ENCODE measurements at places on chromosomes 6 and 20.
A peak's percentile ranks its signal among the peaks of the same experiment; 100 is the strongest.

DNA sequence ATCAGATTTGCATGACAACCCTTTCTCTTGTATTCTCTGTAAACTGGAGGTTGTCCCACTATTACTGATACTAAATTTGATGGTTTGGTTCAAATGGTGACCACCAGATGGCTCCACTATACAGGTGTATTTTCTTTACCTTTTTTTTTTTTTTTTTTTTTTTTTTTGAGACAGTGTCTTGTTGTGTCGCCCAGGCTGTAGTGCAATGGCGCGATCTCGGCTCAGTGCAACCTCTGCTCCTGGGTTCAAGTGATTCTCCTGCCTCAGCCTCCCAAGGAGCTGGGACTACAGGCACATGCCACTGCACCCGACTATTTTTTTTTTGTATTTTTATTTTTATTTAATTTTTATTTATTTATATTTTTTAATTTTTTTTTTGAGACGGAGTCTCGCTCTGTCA lies 6.6 kb upstream of the WTAP start:
- no peak for DNase-seq

DNA sequence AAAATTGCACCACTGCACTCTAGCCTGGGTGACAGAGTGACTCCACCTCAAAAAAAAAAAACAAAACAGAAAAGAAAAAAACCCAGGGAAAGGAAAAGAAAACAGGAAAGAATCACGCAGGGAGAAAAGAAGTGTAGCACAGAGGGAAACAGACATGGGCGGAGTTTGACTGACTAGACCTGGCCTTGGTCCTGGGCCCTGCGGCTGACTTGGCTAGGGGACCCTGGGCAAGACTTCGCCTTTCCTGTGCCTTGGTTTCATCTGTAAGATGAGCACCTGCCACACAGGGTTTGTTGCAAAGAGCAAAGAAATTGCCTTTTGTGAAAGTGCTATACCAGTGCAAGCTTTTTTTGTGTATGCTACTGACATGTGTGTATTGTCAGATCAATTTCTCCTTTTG lies 71.3 kb upstream of the KCNG1 start:
- DNase-seq = no peak

DNA sequence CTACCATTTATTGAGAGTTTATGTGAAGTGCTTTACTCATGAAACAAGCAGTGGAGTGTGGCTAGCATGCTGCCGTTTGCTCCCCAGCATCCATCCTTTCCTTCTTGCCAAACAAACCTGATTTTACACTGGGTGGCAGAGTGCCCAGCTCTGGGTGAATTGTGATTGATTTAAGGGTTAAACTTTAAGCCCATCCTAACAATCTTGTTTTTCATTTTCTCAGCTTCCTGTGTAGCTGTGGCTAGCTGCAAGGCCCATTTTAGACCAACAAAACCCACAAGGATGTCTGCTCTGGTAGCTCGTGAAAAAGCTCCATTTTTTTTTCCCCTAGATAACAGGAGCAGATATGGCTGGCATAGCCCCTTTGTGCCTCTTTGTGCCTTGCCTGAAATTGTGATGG lies 77.7 kb upstream of the KCNG1 start:
- no peak for DNase-seq

GRCh38 chr6:72524011-72524645 lies 97.7 kb upstream of the KCNQ5 start:
- no peak for DNase-seq

- DNase-seq = no peak
These were observed 59.6 kb upstream of the SDHAF4 start for GRCh38 chr6:70507161-70507560.

- DNase-seq = no peak
These were observed 443.7 kb upstream of the BTBD3 start for GRCh38 chr20:11473983-11474382.

GRCh38 chr6:166197361-166197760 lies 29.7 kb upstream of the TBXT start:
- DNase-seq = no peak

GRCh38 chr6:137783710-137784109 lies 83.3 kb upstream of the TNFAIP3 start:
- no peak for DNase-seq

DNA sequence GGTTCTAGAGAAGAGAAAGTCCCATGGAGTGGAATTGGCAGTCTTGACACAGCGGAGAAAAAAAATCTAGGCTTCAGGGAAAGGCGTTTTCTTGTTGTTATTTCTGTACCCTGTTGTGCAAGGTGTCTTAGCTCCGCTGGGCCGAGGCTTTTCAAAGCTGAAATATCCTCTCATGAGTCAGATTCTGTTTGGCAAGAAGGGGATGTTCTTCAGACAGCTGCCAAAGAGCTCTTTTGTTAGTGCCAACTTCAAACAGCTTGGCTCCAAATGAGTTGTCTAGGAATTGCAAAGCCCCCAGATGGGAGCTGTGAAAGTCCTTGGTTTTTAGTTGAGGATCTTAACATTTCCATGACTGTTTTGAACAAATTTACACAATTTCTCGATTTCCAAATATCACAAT lies 45.6 kb downstream of the LRRN4 start:
- peak; percentile 7 for DNase-seq

DNA sequence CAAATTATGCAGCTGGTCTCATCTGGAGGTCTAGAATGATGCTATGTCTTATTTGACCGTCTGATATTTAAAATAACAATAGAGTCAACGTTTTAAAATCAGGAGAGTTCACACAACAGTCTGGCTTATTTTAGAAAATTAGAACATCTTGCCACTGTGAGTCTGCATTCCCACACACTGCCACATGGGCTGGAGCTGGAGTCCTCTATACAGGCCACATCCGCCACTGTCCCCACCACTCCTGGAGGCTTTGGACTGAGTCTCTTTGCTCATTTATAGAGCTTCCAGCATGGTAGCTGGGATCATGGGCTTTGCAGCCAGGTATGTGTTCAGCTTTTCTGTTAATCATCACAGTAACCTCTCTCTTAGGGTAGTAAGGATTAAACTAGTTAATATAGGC lies 68.8 kb upstream of the ZNFX1 start:
- no peak for DNase-seq

GRCh38 chr6:35411066-35411465 lies 41.1 kb upstream of the FANCE start:
- no peak for DNase-seq

DNA sequence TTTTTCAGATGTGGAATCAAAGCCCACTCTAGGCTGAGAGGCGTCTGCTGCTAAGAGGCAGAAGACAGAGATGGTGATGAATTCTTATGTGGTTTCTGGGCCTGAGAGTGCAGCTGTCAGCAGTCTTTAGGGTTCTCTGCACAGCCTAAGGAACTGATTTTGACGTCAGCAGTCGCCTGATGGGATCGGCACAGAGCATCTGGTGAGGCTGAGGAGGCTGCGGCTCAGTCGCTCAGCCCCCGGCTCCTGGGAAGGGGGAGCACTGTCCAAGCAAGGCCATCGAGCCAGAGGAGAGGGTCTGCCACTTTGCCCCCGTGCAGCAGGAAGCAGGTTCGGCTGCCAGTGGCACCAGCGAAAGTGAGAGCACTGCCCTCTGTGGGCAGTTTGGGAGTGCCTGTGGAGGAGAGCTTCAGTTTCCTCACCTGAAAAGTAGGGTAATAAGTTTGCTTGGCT lies 92.5 kb downstream of the TCP11 start:
- DNase-seq = peak; percentile 77

GRCh38 chr6:63759605-63760105 lies 124.1 kb downstream of the PHF3 start:
- no peak for DNase-seq

- no peak for DNase-seq
These were observed 31.8 kb upstream of the PTPN1 start for GRCh38 chr20:50478162-50478990.

DNA sequence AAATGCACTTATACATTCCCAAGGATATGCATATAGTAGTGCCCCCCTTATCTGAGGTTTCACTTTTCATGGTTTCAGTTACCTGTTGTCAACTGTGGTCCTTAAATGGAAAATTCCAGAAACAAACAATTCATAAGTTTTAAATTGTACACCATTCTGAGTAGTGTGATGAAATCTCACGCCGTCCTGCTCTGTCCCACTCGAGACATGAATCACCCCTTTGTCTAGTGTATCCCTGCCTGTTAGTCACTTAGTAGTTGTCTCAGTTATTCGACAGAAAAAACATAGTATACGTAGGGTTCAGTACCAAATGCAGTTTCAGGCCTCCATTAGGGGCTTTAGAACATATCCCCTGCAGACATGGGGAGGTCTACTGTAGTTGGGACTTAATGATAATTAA lies 57.0 kb downstream of the MAP1LC3A start:
- DNase-seq = peak; percentile 14

- DNase-seq = no peak
These were observed 70.4 kb upstream of the BLCAP start for GRCh38 chr20:37598100-37598543.

- no peak for DNase-seq
These were observed 94.8 kb upstream of the CDH4 start for GRCh38 chr20:61157301-61157700.

DNA sequence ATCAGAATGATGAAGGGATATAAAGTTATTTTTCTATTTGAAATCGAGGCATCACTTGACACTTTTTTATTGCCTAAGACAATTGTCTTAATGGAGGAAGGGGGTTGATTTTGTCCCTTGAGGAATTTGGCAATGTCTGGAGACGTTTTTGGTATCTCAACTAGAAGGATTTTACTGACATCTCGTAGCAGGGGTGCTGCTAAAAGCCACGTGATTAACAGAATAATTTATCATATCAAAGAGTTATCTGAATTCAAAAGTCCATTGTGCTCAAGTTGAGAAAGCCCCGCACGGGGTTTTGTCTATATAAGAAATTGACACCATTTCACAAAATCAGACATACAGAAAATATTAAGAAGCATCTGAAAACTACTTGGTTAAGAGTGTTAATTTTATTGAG lies 1.5 kb upstream of the TAAR6 start:
- DNase-seq = no peak

DNA sequence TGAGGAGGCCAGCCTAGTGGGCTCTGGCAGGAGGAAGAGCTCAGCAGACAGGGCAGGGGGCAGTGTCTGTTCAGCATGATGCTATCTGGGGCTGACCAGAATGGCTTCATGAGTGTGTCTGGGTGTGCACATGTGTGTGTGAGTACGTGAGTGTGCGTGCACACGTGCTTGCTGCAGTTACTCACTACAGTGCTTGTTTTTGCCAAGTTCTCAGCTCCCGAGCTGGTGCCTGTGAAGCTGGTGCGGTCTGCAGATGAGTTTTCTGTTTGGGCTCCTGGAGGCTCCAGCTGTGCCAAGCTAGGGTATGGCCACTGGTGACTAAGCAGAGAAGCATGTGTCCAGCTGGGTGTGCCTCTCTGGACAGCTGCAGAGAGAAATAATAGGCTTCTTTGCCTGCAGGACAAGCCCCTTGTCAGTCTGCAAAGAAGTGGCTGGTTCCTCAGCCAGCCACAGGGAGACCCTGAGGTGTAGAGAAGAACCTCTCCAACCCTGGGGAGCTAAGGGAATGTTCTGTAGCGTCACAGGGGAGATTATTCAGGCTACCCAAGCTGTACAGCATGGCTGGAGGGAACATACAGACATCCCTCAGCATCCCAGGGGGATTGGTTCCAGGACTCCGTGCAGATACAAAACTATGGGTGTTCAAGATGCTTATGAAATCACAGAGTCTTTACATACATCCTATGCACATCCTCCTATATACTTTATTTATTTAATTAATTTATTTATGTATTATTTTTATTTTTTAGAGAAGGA lies 40.2 kb upstream of the FAM50B start:
- no peak for DNase-seq

DNA sequence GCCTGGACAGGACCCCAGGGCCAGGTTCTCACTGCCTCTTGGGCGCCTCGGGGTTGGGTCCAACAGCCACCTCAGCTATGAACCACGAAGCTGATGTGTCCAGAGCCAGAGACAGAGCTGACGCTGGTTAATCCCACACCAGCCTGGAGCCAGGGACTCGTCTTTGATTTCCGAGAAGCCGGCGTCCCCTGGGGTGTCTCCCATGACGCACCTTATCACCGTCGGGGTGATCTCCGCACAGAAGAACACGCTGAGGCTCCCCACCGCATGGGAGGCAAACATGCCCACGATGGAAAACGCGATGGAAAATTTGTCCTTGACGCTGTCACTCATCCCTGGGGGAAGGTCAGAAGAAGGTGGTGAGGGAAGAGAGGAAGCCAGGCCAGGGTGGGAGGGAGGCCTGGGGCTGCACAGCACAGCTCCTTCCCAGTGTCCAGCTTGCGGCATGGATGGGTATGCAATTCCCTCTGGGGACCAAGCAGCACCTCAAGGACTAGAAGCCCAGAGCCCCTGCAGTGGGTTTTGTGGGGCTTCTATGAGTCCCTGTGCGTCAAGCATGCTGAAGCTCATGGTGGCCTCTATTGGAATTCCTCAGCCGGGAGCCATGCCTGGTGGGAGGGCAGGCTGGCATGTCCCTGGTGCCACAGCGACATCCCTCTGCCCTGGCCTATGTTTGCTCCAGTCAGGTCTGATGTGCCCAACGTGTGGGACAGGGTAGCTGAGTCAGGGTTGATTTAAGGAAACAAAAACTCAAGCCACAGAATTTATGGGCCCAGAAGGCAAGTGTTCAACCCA lies 25.1 kb downstream of the PSMG4 start:
- DNase-seq = no peak

DNA sequence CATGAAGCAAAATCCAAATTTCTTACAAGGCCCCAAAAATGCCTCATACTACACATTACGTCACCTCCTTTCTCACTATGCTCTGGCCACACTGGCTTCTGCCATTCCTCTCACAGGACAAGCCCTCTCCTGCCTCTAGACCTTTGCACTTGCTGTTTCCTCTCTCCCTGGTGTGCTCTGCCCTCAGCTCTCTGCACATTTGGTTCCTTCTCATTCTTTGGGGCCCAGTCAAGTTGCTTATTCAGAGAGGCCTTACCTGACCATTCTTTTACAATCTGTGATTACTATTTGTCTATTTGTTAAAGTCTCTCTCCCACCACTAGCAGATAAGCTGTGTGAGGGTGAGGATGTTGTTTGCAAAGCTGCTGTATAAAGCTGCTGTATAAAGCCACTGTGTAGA lies 15.4 kb upstream of the GSTA4 start:
- no peak for DNase-seq

DNA sequence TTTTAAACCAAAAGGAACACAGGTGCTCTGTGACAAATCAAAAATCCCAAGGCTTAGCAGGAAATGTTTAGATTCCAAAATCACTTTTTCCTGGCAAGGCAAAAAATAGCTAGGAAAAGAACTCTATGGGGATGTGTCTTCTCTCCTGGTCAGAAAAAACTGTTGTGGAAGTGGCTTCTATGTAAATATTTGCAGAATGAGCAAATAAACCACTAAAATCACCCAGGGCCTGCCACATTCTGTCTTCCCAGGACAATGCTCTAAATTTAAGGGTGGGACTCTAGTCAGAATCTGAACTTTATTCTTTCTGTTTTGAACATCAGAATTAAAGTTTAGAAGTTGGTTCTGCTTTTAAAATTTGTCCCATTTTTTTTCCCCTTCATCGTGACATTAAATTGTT lies 29.3 kb downstream of the GCM1 start:
- no peak for DNase-seq

DNA sequence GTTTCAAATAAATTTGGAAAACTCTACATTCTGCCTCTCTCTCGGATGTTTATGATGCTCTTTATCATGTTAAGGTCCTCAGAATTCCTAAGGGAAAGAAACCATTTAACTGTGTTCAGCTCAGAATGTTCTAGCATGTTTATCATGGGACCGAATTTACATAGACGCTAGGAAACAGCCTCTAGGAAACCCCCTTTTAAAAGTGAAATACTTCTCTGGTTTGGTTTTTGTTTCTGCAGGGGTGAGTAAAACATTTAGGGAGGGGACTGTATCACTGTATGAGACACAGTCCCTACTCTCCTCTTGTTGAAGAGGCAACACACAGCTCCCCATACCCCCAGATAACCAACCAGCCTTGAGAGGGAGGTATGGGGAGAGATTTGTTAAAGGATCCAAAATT lies 267.6 kb upstream of the SUPT3H start:
- DNase-seq = no peak

- no peak for DNase-seq
These were observed 238.1 kb upstream of the ARID1B start for GRCh38 chr6:156538875-156539660.
